NCI-H2029 treated with DMSO at 0.1 percent for 48 hours (cell line): ENCODE measurements at places on chromosomes 4 and X.

DNA sequence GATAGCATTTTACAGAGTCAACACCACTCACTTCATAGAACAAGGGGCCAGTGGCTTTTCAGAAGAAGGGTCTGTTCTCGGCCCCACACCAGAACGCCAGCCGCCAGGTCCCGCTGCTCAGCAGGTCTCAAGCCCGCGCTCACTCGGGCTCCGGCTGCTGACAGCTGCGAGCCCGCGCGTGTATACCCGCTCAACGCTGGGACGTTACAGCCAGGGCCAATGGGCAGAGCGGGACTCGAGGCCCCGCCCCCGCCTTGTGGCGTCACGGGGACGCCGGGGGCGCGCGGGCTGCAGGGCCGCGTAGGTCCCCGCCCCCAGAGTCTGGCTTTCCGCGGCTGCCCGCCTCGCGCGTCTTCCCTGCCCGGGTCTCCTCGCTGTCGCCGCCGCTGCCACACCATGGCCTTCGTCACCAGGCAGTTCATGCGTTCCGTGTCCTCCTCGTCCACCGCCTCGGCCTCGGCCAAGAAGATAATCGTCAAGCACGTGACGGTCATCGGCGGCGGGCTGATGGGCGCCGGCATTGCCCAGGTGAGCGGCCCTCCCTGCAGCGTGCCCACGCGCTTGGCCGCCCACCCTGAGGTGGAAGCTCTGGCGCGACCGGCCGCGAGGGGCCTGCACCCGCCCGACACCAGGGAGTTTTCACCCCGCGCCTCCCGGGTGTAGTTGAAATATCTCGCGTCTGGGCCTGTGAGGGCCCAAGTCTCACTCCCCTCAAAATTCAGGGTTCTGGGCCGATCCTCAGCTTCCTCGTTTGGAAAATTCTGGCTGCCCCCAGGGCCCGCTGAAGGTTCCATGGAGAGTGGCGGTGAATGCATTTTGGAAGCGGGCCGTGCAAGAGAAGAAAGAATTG is at the start of gene HADH:
TSS of gene HADH (plus strand) at position 353 of the 850 bp plus-strand sequence. CDS start at position 397, 44 bp downstream.
- DNase-seq, result peak; percentile 59

GRCh38 chrX:140057001-140057411 is 91.7 kb upstream of the CXorf66 start:
- DNase-seq, result peak; percentile 27

DNA sequence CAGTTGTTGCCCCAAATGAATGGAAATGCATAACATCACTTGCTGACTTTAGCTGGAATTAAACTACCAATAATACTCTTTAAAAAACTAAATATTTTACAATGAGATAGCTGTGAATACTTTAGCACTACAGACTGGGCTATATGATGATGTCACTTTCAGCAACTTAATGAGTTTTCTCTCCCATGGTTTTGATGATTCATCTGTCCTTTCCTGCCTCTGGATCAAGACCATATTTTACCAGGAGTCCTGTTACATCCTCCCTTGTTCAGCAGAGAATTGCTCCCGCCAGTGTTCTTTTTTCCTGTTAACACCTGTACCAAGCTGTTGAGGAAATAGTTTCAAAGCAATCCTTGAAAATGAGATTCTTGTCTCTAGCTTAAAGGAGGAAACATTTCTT is 543.0 kb downstream of the SPRY1 start:
- DNase-seq, result no peak

DNA sequence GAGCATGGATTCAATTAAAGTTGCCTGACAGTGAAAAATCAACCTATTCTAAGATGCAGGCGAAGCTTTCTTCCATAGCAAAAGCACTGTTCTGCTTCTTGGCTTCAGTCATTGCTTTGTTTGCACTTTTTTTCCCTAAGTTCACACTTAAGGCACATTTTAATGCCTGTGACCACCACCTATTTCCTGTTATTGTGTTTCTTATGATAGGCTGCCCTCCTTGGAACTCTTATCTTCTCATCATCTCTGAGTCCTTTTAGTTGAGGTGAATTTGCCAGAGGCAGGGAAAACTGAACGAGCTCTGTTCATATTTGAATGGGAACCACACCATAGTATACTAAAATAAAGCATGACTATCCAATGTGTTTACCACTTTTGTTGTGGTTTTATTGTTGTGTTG is 119.8 kb downstream of the SPCS3 start:
- no peak for DNase-seq

DNA sequence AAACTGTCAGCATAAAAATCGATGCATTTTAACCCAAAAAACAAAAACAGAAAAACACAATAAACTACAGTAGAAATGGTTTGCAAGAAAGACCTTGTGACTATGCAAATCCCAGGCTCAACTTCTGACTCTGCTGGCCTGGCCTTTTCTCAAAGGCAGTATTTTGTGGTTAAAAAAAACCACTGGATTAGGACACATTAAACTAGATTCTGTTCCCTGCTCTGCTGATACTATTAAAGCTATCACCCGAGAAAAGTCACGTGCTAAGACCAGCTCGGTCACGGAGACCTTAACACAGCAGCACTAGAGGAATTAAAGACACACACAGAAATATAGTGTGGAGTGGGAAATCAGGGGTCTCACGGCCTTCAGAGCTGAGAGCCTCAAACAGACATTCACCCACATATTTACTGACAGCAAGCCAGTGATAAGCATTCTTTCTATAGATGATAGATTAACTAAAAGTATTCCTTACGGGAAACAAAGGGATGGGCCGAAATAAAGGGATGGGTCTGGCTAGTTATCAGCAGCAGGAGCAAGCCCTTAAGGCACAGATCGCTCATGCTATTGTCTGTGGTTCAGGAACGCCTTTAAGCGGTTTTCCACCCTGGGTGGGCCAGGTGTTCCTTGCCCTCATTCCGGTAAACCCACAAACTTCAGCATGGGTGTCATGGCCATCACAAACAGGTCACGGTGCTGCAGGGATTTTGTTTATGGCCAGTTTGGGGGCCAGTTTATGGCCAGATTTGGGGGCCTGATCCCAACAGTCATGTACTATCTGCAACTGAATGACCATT is 16.1 kb downstream of the CBR4 start:
- no peak for DNase-seq

DNA sequence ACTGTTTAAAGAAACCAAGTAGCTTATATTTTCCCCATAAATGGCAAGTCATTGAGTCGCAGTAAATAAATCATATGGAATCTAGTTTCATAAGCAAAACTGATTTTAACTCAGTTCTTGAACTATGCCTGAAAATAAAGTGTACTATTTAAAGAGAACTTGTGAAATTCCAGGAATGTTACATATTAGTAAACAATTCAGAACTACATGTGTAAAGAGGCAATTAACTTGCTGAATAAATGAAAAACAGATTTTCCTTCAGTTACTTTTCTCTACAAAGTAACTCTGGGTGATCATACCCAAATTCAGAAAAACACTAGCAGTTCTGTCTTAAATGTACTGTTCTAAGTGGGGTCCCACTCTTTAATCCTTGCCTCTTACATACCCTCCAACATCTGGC is 236.1 kb upstream of the EDNRA start:
- DNase-seq, result no peak

DNA sequence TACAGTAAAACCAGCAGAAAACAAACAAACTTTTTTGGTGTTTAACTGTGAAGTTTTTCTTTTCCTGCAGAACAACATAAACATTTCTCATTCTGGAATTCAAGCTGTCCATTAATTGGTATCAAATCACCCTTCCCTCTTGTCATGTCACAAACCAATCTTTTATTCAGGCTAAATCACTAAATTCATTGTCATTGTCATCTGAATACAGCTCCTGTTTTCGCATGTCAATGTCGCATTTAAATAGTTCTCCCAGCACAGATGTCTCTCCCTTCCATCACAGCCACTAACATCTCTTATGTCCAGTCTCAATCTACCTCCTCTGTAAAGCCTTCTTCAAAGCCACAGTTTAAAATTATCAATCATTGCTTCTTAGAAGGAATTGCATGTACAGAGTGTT is 192.1 kb upstream of the PCDH10 start:
- no peak for DNase-seq

DNA sequence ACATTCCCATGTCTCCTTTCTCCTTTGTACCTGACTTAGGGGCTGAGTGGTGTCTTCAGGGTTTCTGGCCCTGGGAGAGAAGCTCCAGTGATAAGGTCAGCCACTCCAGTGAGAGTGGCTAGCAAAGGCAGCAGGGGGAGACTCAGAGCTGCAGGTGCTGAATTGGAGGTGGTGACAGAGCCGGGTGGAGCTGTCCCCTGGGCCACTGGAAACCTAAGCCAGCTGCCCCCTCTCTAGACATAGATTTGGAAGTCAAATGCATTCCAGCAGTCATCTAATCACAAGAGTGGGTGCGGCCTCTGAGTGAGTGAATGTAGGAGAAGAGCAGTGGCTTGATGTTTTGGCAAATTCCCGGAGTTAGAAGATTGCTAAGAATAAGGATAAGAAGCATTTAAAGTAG is 28.5 kb downstream of the TRIM2 start:
- no peak for DNase-seq

GRCh38 chr4:47774079-47774478 is 63.8 kb downstream of the CORIN start:
- DNase-seq, result no peak

- DNase-seq, result no peak
Measured at GRCh38 chr4:32025851-32026459, 1305.8 kb downstream of the PCDH7 start.

GRCh38 chr4:172726001-172726423 is 442.6 kb upstream of the GALNT7 start:
- DNase-seq, result no peak

DNA sequence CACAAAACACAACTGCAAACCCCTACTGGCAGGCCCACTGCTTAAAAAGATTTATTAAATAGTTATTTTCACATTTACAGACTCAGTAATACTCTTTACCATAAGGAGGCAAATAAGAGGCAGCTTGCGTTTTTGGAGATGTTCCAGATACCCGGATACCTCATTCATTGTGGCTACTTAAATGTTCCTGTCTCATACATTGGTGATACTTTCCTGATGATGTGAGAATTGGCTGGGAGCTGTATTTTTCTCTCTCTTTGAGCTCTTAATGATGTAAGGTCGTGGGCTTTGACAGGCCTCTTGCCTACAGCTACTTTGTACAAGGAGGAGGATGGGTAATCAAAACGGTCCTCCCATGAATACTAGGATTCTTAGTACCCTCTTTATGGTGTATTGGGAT is 101.5 kb downstream of the AKAP4 start:
- DNase-seq, result no peak

DNA sequence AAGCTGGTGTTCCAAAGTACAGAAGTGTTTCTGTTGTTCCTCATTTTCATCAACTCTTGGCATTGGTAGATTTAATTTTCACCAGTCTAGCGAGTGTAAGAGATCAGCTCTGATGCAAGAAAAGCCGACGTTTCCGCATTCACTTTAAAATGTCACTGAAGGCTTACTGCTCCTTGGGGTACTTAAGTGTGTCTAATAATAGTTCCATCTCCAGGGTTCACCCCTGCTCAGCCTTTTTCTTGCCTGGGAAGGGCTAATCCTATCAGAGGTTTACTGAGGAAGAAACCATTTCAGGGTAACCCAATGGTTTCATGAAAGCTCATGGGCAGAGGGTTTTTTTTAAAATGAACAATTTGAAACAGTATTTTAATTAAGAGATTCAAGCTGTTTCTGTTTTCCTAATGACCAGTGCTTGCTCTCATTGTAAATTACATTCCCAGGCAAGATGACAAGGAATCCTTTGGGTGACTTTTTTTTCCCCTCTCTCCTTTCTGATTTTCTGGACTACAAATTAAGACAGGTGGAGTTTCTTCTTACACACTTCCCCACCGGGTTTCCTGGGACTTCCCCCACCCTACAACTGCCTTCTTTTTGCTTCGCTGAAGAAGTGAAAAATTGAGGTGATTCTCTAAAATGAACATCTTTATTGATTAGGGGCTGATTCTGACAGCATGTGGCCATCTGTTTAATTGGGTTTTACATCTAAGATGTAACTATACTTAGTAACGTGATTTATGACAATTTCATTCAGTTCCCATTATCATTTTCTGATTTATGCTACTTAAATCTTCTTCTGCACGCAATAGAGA is 78.7 kb upstream of the CBLL2 start:
- no peak for DNase-seq

GRCh38 chrX:7574325-7574724 is 268.6 kb upstream of the VCX start:
- no peak for DNase-seq

DNA sequence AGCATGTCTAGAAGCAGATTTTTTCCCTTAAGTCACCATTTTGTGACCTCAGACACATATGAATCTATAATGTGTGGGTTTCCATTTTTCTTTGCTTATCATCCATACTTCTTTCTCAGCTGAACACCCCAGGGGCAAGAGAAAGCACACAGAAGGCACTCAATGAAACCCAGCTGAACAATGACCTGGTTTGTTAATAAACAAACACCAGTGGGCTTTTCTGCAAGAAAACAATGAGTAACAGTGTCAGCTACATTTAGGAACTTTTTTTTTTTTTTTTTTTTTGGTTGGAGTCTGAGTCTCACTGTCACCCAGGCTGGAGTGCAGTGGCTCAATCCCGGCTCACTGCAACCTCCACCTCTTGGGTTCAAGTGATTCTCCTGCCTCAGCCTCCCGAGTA is 40.7 kb upstream of the KLF3 start:
- no peak for DNase-seq

DNA sequence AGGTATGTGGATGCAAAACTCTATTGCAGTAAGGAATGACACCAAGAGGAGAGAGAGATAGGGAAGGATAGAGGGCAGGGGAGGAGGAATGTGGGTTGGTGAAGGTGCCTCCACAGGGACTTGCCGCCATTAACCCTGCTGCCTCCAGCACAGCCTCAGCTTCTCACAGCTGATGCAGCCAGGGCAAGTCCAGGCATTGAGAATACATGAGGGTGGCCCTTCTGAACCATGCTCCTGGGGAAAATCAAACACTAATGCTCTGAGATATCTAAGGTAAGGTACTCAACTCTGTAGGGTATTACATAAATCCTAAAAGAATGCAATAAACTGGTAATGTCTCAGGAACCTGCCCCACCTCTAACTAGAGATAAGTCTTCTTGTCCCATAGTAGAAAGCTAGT is 28.7 kb downstream of the UGT2B7 start:
- DNase-seq, result no peak

GRCh38 chrX:24150898-24151297 is 1.4 kb downstream of the ZFX start:
- DNase-seq, result no peak

- DNase-seq, result no peak
Measured at GRCh38 chr4:15213302-15213970, 211.2 kb downstream of the CPEB2 start.

DNA sequence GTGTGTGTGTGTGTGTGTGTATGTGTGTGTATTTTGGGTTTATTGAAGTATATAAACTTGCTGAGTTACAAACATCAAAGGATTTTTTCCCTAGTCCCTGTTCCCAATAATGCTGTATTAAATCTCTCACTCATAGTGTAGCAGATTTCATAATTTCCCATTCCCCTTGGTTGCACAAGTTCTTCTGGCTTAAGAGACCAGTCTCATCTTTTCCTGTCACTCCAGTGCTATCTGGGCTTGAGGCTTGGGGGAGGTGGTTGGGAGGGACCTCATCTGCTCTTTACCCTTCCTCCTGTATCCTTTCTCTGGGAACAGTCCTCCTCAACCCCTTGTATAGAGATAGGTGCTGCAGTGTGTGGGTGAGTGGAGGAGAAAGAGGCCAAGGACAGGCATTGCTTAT is 285.4 kb upstream of the BOD1L1 start:
- no peak for DNase-seq
